ENCODE measurements at places on chromosomes 7 and 10. TPM values are rescaled to one million over a fixed set of nuclear protein-coding genes. Genes with fewer than 3 reads are reported as not detected.

DAGLB gene
- total RNA-seq, result 24.0 TPM

OR9A2 gene
- total RNA-seq, result not detected

PLEKHS1 gene
- total RNA-seq, result not detected

MRLN gene
- total RNA-seq, result 67.7 TPM

GRCh38 chr10:31977440-31978155 lies 49.0 kb upstream of the ARHGAP12 start:
- DNase-seq, result no peak

DNA sequence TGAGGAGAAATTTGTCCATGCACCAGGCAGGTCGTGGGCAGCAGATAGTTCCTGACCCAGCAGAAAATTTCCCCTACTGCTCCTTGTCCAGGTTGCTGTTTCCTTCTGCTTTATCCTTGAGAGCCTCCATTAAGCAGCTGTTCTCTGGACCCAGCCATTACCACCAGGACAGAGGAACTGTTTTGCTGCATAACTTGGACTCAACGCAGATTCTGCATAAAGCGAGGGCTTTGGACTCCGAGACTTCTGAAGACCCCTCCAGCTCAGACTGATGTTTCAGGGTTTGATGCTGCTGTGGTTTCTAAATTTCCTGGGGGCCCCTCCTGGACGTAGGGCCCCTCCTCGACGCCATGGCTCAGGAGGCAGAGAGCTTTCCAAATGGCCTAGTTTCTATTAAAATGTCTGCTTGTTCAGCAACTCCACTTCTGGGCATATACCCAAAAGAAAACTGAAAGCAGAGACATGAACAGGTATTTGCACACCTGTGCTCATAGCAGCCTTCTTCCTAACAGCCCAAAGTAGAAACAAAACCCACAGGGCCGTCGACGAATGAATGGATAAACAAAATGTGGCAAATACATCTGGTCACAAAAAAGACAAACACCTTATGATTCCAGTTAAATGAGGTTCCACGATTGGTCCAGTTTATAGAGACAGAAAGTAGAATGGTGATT lies 28.3 kb upstream of the LMTK2 start:
- DNase-seq, result no peak

GRCh38 chr7:44330331-44330730 lies 4.9 kb upstream of the CAMK2B start:
- DNase-seq, result no peak

DNA sequence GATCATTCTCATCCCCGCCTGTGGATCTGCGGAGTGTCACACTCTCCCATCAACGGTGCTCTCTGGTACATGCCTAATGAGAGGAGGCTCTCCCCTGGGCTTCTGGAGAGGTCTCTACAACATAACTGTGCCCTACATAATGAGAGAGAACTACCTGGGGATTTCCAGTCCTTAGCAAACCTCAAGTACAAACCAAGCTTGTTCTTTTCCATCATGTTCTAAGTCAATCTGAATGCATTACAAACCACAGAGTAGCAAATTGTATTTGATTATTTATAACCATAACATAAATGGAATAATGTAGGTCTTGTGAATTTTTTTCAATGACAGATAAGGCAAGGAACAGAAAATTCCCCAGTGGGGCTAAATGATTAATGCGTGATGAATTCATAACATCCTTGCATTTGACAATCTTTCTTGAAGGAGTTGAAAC lies 412.4 kb upstream of the NRP1 start:
- no peak for DNase-seq

DNA sequence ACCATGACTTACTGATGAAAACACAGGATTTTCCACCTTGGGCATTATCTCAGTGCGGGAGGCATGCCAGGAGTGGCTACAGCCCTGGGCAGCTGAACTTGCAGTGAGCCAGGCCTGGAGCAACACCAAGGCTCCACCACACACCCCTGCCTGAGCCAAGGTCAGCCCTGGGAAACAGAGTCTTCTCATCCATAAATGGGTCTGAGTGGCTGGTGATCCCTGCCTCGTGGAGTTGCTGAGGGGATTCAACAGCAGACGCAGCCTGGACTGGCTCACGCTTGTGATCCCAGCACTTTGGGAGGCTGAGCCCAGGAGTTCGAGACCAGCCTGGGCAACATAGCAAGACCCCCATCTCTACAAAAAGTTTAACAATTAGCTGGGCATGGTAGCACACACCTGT lies 32.2 kb downstream of the SPOCK2 start:
- DNase-seq, result no peak

- DNase-seq, result no peak
Measured at GRCh38 chr7:40482845-40483244, 348.0 kb downstream of the SUGCT start.

DNA sequence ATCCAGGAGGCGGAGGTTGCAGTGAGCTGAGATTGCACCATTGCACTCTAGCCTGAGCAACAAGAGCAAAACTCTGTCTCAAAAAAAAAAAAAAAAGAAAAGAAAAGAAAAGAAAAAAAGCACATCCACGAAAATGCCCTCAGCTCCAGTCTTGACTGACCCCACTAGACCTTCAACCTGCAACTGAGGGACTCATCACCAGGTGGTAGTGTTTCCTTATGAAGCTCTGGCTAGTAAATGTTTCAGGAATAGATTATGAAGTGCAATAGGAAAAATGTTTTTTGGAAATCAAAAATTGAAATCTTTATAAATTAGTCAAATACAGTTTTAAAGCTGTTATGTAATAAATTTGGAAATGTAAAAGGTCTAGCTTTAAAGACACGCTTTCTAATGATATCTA lies 22.4 kb downstream of the TLL2 start:
- DNase-seq, result no peak
